ENCODE measurements at places on chromosomes 5 and 9. TPM values are rescaled to one million over a fixed set of nuclear protein-coding genes. Genes with fewer than 3 reads are reported as not detected.

UBE2QL1 gene
- 9.3 TPM for total RNA-seq

LCN15 gene
- not detected for total RNA-seq

TPD52L3 gene
- total RNA-seq: not detected

RNF20 gene
- total RNA-seq: 39.9 TPM

SLC45A2 gene
- 0.39 TPM for total RNA-seq
